ENCODE measurements at places on chromosomes 6 and 20. TPM values are rescaled to one million over a fixed set of nuclear protein-coding genes. Genes with fewer than 3 reads are reported as not detected.
A peak's percentile ranks its signal among the peaks of the same experiment; 100 is the strongest.

DNA sequence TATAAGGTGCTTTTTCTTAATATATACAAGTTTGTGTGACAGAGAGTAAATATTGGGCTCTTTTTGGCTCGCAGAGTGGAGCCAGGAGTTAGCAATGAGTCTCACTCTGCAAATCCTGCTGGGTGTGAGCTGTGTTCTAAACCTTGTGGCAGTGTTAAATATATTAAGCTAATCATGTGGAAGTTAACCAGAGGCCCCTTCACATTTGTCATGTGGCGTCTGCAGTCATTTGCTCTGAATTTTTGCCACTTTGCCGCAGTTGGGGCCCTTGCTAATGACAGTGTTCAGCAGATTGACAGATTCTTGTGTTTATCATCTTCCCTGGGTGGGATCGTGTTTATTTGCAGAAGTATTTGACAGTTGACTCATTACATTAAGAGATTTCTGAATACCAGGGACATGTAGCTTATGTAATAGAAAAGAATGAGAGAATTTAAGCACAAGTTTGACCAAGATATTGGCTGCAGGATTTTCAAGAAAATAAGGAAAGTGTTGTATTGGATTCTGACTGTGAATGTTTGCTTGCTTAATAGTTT lies 37.9 kb downstream of the SPATA2 start:
- no peak for DNase-seq

- peak; percentile 75 for DNase-seq
Observed at GRCh38 chr6:16894301-16894700, 133.0 kb upstream of the ATXN1 start.

- peak; percentile 74 for DNase-seq
Observed at GRCh38 chr6:16949716-16950115, 152.1 kb upstream of the STMND1 start.

GRCh38 chr6:154732538-154733182 lies 556 bp upstream of the SCAF8 start:
- DNase-seq, result no peak

GRCh38 chr6:17663226-17663625 lies 43.5 kb downstream of the NUP153 start:
- DNase-seq, result no peak

- peak; percentile 84 for DNase-seq
Observed at GRCh38 chr6:133131621-133132465, 109.3 kb upstream of the EYA4 start.

- no peak for DNase-seq
Observed at GRCh38 chr6:99613705-99614429, 7.2 kb downstream of the PRDM13 start.

- DNase-seq, result no peak
Observed at GRCh38 chr6:11762794-11763459, 15.7 kb downstream of the ADTRP start.

- no peak for DNase-seq
Observed at GRCh38 chr6:56399250-56399671, 151.9 kb upstream of the COL21A1 start.

DNA sequence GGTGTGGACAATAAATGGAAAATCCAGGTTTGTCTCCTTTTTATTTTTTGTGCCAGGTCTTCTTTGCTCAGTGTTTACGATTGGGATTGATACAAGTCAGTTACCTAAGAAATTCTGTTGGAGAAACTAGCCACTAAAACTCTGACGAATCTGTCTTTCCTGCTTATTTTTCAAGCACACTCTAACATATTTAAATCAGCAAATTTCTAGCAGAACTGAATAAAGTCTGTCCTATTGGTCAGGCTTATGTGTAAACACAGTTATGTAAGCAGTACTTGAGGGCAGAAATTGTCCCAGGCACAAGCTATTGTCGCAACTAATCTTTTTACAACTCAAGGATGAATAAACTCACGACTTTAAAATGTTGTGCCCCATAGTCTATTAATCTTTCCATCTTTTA lies 12.1 kb upstream of the EXOC2 start:
- DNase-seq, result no peak

DNA sequence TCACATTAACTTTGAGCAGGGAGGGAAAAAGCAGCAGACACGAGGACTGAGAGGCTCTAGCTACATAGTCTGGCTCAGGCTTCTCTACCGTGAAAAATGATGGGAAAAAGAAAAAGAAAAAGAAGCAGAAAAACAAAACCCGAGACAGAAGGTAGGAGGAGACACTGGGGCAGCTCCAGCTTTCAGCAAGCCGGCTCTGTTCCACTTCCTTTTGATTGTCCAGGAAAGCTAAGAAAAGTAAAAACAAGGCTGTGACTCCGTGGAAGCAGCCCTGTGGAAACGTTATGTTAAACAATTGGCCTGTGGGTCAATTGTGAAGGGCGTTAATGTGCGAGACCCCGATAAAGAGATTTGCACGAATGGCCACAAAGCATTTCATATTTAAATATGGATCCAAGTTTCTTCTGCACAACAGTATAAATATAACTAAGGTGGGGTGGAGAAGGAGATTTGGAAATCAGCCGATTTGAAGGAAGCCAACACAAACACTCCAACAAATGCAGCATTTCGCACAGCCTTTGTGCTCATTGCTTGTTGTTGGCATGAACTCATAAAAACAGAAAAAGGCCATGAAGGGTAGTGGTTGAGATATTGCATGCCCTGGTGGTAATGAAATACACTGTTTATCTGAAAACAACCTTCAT lies 236.9 kb upstream of the JAG1 start:
- DNase-seq, result peak; percentile 51

- DNase-seq, result no peak
Observed at GRCh38 chr6:107652526-107653182, 162.7 kb downstream of the SOBP start.

GRCh38 chr6:163122365-163122764 lies 292.2 kb upstream of the QKI start:
- DNase-seq, result peak; percentile 46

DNA sequence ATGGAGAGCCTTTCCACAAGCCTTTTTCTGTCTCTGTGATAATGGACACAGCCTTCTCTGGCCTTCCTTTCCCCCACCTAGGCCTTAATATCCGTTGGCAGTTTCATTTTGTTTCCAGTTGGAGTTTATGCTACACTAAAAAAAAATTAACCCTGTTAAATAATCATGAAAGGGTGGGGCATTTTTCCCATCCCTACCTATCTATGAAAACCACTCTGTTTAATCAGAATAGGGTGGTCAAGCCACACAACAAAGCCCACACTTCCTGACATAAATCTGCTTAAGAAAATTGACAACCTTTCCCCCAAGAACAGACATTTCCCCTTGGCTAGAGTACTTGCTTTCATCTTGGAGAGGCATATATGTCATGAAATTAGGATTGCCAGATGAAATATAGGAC lies 14.2 kb downstream of the TXLNB start:
- DNase-seq, result no peak

DNA sequence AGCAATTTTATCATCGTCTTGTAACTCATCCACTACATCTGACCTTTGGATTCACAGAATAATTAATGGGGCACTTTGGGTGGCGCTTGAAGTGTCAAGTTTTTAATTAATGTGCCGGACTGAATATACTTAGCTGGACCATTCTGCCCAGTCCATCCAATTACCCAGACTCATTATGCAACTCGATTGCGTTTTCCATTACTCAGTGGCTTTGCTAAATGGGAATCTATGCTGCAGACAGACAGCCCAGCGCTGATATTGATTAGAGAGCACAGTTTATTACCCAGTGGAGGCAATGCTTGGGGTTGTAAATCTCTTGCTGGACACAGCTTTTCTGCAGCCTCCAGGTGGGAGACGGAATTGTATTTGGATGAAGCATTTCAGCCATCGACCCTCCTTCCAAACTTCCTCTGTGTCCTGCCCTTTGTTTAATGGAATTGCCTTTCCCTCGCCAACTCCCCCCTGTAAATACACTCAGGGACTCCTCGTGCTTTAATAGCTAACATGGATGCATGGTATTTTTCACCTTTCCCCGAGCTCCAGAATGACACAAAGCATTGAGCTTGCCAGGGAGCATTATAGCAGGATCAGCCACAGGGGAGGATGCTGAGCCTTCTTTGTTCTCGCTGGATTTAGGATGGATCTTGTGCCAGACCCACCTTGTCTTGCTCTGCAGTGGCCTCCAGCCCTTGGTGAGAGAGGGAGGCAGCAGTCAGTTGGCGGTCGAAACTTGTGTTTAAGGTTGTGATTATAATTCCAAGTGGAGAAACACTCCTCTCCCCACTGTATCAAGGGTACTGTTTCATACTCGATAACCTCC lies 59.7 kb downstream of the EDN3 start:
- DNase-seq, result no peak

Gene PLN
- total RNA-seq, result 3.9 TPM

Gene CAPN11
- total RNA-seq, result 0.18 TPM

Gene IYD
- not detected for total RNA-seq

Gene CLDN20
- not detected for total RNA-seq

Gene TINAG
- 0.04 TPM for total RNA-seq

Measured in muscle of leg (tissue), 16 donors.